ENCODE measurements at places on chromosomes 16 and 17. TPM values are rescaled to one million over a fixed set of nuclear protein-coding genes. Genes with fewer than 3 reads are reported as not detected.

The STXBP4 gene
- 5.4 TPM for total RNA-seq

The IGFALS gene
- total RNA-seq = not detected

DNA sequence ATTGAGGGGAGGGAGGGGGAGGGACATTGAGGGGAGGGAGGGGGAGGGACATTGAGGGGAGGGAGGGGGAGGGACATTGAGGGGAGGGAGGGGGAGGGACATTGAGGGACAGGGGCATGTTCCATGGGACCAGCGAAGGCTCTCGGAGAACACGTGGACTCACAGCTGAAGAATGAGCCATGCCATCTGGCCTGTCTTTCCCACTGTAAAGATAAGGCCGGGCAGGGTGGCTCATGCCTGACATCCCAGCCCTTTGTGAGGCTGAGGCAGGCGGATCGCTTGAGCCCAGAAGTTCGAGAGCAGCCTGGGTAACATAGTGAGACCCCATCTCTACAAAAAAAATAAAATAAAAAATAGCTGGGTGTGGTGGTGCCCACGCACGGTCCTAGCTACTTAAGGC, 32.5 kb downstream of the RPH3AL start:
- DNase-seq = no peak

DNA sequence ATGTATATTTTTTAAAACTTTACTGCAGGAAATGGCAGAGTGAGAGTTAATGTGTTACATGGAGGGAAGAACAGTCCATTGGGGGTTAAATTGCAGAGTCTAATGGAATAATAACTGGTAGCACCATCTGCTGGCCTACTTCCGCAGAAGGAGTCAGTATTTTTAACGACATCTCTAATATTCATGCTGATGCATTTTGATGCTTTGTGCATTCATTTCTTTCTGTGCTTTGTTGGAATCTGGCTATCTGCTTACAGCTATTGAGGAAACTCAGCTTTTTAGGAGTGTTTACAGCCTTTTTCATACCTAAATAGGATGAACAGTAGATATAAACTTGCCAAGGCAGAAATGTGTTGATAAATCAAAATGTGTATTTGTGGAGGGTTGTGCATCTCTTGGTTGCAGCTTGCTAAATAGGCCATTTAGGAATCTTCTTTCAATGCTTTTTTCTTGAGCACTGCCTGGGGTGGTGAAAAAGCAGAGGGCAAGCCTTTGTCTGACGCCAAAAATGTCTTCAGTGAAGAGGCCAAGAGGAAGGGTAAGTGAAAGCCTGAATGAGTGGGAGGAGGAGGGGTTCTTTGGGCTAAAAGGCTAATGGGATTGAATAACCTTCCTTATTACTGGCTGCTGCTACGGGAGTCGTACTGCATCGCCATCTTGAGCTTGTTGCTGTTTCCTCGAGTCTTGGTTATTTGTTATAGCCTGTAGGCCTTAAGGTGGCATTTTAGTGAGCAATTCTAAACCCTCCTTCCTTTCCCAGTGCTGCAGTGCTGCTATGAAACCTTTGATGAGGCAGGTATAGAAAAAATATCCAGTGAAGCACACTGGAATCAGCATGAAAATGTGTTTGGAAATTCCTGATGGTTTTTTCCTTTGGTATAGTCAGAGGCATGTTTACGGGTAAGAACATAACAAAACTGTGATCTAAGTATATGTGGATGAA, 153.3 kb downstream of the CHD9 start:
- DNase-seq = peak; percentile 24

GRCh38 chr16:57146735-57147134, 39.1 kb downstream of the PSME3IP1 start:
- DNase-seq = no peak

DNA sequence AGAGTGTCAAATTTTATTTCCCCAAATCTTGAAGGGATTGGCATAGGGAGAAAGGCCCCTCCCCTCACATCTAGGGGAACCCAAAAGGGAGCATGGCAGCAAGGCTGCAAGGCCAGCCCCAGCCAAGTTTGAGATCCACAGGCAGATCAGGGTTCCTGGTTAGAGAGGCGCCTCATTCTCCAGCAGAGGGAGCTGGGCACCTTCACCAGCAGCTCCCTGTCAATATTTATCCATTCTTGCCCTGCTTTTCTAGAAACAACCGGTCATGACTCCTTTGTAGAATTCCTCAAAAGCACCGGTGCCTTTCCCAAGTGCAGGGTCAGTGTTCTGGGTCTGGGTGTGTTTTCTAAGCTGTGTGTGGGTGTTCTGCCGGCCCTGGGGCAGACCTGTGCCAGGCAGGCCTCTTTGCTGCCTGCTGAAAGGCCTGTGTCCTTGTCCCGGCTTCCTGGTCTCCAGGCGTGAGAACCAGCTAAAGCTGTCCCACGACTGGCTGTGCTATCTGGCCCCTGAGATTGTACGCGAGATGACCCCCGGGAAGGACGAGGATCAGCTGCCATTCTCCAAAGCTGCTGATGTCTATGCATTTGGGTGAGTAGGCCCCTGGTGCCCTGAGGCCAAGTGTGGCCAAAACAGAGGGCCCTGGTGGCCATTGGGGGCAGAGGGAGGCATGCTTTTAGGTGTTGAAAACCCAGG, 21.2 kb upstream of the LGALS9 start:
- DNase-seq = peak; percentile 47

DNA sequence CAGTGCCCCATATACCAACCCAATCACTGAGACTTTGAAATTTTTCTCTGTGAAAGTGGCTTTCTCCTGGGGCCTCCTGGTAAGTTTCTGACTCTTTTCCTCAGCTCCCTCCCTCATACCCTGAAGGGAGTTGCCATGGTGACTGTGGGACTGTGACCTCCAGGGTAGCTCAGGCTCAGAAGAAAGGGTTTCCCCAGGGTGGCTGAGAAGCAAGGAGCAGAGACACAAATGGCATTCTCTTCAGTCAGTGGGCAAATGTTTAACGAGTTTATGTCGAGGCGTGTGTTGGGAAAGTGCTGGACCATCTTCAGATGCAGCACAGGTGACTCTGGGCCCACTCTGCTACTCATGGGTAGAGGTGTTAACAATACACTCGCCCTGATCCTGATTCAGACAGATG, 46.8 kb downstream of the MRPS23 start:
- no peak for DNase-seq

- no peak for DNase-seq
Measured at GRCh38 chr16:85134789-85135142, 22.5 kb upstream of the CIBAR2 start.

GRCh38 chr16:46801428-46802049, 29.4 kb downstream of the C16orf87 start:
- no peak for DNase-seq

All from activated CD4-positive, alpha-beta T cell treated with anti-CD3 and anti-CD28 coated beads for 36 hours (primary cell).